ENCODE measurements at places on chromosomes 6 and 20.

GRCh38 chr6:92827104-92827503 is 592.3 kb downstream of the EPHA7 start:
- DNase-seq, result no peak

GRCh38 chr6:137724018-137724403 is 143.0 kb upstream of the TNFAIP3 start:
- DNase-seq, result no peak

DNA sequence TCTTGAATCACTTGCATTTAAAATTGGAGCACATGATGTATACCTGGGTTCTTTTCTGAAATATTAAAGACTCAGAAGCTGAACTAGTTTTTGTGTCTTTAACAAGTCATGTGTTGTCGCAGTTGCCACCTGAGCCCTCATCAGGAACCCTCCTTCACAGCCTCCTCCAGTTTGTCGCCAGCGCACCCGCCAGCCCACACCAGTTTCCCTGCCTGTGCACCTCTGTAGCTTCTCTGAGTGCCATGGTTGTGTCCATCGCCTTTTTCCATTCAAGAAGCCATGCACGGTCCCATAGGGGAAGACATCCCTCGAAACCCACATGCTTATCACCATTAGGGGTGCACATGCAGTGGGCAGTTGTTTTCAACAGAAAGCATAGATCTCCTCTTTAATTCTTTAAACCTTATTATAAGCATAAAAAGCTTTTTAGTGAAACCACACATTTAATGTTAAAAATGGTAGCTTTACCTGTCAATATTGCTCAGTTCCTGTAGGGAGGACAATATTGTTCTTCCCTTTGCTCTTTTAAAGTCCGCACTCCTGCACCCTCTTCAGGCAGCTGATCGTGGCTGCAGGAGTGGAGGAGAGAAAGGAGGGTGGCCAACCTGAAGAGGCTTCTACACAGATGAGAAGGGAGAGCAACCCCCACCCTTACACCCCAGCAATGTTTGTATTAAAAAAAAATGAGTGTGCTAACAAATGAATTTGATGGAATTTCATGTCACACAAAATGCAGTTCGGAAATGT is 121.9 kb downstream of the CFAP61 start:
- DNase-seq, result no peak

DNA sequence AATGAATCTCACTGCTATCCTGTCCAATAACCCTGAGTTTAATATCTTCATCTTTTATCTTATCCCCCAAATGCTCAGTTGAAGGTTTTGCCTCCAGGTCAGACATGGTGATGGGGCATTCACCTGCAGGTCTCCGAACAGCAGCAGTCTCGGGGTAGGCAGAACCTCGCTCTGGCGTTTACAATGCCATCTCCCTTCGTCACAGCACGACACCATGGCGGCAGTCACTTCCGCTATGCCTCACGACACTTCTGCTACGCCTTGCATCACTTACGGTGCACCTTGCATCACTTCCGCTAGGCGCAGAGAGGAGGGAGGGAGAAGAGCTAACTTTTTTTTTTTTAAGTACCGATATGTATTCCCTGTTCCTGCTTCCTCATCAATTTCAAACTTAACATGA is 194.9 kb downstream of the BCAS1 start:
- DNase-seq, result no peak

GRCh38 chr20:6525447-6526303 is 241.8 kb upstream of the BMP2 start:
- no peak for DNase-seq

DNA sequence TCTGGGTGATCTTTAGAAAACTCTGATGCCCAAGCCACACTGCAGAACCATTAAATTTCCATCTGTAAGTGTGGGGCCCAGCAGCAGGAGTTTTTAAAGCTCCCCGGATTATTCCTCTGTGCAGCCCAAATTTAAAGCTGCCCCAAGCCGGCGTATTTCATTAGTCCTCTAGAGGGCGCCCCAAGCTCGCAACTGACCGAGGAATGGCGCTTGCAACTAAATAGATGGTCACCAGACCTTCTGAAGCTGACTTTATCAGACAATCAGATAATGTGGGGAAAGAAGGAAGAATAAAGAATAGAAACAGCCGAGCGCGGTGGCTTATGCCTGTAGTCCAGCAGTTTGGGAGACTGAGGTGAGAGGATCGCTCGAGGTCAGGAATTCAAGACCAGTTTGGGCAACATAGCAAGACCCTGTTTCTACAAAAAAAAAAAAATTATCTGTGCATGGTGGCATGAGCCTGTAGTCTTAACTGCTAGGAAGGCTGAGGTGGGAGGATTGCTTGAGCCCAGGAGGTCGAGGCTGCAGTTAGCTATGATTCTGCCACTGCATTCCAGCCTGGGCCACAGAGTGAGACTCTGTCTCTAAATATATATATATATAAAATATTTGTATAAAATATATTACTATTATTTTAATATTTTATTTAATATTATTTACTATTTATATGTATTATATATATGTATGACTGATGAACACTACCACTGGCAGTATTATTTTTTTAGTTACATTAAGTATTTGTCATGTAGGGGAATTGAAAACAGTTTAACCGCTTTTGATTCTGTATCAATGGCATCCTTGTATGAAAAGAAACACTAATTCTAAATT is 56.0 kb downstream of the OTOR start:
- peak; percentile 3 for DNase-seq

- no peak for DNase-seq
Observed at GRCh38 chr6:77879527-77879926, 226.7 kb downstream of the MEI4 start.

DNA sequence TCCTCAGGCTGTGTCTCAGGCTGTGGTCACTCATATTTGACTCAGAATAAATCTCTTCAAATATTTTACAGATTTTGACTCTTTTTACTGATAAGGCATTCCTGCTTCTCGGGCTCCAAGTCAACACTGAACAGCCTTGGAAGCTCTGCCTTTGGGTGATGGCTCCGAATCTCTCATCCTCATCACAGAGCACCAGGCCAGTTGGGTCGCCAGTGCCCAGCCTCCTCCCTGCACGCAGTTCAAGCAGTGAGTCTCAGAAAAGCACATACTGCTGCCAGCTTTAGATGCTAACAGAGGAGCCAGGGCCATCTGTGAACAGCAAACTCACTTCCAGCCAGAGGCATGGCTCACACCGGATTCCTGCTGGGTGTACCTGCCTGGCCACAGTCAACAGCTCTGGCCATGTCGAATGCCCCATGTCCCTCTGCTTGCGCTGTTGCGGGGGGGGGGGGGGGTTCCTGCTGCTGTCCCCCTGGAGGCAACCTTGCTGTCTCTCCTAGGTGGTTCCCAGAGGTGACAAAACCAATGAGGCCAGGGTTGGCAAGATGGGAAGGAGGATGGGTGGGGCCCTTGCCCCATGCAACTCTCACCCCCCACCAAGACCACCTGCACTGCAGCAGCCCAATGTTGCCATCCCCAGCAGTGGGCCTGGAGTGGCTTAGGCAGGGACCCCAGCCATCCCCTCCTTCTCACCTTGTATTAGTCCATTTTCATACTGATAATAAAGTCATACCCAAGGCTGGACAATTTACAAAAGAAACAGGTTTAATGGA is 248.8 kb downstream of the ERMARD start:
- DNase-seq, result no peak

GRCh38 chr20:21125072-21125848 is 622 bp upstream of the KIZ start:
- DNase-seq, result no peak

DNA sequence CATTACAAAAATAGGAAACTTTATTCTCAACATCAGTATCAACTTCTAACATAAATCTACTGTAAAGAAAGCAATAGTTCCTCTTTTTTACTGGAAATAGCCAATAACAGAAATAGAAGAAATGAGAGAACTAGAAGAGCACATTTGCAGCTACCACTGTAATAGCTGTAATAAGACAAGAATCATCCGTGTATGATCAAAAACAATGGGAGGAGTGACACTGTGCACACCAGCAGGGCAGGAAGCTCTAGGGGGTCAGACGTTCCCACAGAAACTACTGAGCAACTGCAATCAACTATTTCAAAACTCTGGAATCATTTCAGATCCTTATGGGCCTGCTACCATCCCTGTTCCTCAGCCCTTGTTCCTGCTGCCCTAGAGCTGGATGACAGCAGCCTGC is 43.7 kb downstream of the NINL start:
- no peak for DNase-seq

- DNase-seq, result no peak
Observed at GRCh38 chr6:37029249-37029971, 24.0 kb downstream of the FGD2 start.

DNA sequence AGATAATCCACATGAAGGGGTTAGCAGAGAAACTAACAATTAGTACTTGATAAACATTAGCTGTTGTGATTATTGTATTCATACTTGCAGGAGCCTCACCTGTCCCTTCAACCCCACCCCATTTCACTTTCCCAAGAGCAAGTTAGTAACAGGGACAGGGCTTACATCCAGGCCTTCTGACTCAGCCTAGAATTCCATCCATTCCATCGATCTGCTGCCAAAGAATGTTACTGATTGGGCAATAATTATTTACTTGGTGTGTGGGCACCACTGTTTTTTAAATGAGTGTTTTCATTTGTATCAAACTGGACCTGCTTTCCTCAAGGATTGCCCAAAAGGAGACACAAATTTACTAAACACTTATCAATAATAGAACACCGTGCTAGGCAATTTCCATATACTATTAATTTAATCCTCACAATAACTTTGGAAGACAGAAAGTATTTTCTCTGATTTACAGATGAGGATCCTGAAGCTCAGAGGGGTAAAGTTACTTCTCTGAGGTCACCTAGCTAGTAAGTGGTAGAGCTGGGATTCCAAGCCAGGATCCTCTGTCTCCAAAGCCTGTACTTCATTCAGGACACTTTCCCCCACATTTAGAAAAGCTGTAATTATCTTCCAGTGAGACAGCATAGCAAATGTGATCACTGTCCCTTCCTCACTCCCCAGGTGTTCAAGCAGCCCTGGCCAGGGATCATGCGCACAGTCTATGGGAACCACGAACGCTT is 32.8 kb downstream of the GSS start:
- DNase-seq, result no peak

GRCh38 chr6:56370127-56370540 is 122.8 kb upstream of the COL21A1 start:
- no peak for DNase-seq

GRCh38 chr20:5279661-5280060 is 37.1 kb downstream of the PROKR2 start:
- no peak for DNase-seq

DNA sequence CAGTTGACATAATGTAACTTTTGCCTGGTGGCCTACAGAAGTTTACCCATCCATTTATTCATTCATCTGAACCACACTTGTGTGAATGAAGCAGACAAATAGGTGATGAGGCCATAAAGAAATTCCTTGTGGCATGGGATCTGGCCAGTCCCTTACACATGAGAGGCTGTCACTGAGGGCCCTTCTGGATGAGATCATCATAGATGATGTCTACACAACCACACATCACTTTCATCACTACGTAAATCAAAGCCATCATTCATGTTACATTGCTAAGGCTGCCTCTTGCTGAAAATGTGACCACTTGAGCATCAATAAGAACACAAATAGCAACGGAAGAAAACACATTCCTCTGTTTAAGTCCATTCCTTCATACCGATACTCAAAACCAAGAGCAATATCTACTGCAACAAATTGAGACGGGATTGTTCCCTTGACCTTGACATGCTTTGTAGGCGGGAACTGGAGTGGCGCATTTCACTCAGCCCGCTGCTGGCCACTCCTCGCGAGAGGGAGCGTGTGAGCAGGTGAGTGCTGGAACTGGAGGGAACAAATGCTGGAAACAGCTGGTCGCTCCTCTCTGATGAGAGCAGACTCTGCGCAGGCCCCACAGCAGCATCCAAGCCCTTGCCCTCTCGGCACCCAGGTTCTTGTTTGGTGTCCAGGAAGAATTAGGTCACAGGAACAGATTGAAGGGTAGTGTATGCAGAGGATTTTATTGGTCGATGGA is 49.3 kb downstream of the FAM50B start:
- no peak for DNase-seq

DNA sequence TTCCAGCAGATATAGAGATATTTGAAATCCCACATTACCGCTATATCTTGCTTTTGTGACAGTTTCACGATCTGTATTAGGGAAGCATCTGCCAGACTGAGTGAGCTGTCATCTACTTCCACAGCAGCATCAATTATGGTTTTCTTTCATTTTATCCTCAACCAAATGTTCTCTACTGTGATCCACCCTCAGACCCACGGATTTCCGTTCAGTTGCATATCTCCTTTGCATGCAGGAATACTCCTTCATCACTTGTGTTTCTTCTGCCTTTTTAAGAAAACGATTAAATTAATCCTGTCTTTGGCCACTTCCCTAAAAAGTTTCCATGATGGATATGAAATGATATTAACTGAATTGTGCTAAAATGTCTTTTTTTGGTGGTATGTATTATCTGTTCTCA is 262.1 kb upstream of the ADGRB3 start:
- no peak for DNase-seq

GRCh38 chr20:23410916-23411695 is 10.2 kb downstream of the NAPB start:
- no peak for DNase-seq

GRCh38 chr20:23099791-23100719 is 13.9 kb upstream of the CD93 start:
- DNase-seq, result no peak

GRCh38 chr20:38228436-38228835 is 32.1 kb downstream of the KIAA1755 start:
- DNase-seq, result no peak

Measured in activated CD8-positive, alpha-beta memory T cell treated with anti-CD3 and anti-CD28 coated beads for 1 hour (primary cell).